ENCODE measurements at places on chromosomes 2 and 18. TPM values are rescaled to one million over a fixed set of nuclear protein-coding genes. Genes with fewer than 3 reads are reported as not detected.

- no peak for DNase-seq
Observed at GRCh38 chr2:25623361-25623760, 50.0 kb downstream of the DTNB start.

DNA sequence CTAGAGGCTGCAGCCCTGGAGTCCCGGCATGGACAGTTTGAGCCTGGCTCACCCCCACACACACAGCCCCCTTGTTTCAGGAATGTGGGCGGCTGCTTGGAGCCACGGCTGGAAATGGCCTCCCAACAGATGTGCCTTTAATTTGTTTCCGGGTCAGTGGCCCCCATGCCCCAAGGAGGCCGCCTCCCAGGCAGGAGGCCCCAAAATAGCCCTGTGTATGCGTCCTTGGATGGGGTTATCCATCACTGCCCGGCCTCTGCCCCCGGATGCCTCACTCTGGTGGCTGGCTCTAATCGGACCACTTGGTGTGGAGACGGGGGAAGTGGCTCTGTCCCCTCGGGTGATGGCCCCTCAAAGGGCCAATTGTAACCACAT is 151.9 kb upstream of the MYCN start:
- no peak for DNase-seq

DNA sequence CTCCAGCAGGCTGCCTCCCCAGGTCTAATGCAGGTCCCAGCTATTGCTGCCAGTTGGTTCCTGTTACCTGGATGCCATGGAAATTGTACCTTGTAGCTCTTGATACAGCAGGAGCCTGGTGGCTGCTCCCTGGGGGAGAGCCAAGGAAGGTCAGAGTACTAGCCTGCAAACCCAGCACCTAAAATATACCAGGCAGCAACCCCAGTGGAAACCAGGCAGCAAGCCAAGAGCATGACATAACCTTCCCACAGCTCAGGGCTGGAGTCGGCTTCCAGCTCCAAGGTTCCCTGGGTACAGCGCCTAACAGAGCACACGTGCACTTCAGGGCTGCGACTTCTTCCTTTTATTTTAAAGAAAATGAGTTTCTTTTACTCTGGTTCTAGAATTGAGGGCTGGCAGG is 30.3 kb downstream of the TNP1 start:
- DNase-seq: no peak

- DNase-seq: no peak
Observed at GRCh38 chr18:8657050-8657820, 48.0 kb downstream of the RAB12 start.

The SLC5A7 gene
- not detected for total RNA-seq

The DSC2 gene
- total RNA-seq: 11.9 TPM

The EGR4 gene
- total RNA-seq: not detected

The FMNL2 gene
- 57.6 TPM for total RNA-seq

The PEX13 gene
- total RNA-seq: 14.4 TPM

The RNF181 gene
- total RNA-seq: 110 TPM

The UGT1A10 gene
- total RNA-seq: not detected

The IL1R2 gene
- total RNA-seq: 101 TPM

Measured in mesenteric fat pad (tissue), 1 donor.